ENCODE measurements at places on chromosomes 13 and 19.

- no peak for DNase-seq
These were observed 478.4 kb downstream of the PCDH9 start for GRCh38 chr13:66751691-66752090.

DNA sequence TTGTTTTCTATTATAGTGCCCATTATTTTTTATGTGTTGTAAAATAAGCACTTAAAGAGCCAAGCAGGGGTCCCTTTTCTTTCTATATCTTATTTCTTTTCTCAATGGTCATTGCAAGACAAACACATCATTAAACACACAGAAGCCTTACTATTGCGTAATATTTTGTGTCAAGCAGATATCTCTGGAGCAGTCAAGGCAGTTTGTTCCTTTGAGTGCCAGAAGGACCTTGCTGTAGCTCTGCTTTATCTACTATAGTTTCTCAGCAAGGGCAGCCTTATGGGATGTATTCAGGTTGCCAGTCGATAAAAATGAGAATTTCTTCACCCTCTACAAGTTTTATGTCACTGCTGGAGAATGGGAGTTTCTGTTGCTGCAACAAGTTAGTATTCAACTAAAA, 319.3 kb downstream of the TDRD3 start:
- no peak for DNase-seq

DNA sequence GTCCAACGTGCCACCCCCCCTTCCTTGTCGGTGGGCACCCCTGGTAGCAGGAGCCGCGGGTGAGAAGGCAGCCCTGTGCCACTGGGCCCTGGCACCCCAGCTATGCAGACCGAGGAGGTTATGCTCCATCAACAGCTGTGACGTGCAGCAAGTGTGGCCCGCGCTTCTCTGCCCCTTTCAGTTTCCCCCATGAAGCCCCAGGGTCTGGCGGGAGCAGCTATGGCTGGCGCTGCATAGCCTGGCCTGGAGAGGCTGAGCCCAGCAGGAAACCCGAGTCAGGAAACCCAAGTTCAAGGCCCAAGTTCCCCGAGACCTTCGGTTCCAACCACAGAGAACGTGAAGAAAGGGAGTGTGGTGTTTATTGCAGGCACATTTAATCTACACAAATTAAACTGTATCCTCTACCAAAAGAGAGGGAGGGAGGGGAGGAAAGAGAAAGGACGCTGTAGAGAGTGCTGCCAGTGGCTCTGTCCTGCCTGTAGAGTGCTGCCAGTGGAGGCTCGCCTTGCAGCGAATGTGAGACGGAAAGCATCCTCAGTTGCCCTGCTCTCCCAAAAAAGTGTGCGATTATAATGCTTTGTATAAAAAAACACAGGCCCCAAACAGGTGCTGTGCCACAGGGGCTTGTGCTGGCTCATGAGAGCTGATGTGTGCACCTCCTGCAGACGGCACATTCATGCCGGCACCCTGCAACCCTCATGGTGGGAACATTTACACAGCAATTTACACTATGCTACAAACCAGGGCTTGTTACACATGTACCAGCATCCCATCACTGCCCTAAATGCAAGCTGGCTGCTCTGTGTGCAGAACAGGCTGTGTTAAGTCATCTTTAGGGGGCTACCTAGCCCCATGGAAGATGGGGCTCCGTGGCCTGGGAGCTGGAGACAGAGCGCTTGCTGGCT, 16.3 kb downstream of the POP4 start:
- no peak for DNase-seq

- no peak for DNase-seq
These were observed 135.6 kb downstream of the PRR20E start for GRCh38 chr13:57302604-57303003.

DNA sequence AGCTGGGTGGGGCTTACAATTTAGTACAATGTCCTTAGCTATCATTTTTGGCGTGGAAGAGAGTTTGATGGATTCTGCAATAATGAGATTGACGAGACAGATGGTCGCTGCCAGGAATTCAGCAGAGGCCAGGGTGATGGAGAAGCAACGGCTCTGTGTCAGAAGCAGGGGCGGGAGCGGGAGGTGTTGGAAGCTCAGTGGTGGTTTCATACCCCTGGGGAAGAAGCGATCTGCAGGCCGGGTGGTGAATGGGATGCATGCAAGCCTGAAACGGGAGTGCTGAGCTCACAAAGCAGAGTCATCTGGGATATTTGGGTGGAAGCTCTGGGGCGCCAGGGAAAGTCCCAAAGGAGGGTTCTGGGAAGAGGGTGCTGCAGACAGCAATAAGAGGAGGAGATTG, 370.8 kb downstream of the ZNF536 start:
- DNase-seq, result no peak

DNA sequence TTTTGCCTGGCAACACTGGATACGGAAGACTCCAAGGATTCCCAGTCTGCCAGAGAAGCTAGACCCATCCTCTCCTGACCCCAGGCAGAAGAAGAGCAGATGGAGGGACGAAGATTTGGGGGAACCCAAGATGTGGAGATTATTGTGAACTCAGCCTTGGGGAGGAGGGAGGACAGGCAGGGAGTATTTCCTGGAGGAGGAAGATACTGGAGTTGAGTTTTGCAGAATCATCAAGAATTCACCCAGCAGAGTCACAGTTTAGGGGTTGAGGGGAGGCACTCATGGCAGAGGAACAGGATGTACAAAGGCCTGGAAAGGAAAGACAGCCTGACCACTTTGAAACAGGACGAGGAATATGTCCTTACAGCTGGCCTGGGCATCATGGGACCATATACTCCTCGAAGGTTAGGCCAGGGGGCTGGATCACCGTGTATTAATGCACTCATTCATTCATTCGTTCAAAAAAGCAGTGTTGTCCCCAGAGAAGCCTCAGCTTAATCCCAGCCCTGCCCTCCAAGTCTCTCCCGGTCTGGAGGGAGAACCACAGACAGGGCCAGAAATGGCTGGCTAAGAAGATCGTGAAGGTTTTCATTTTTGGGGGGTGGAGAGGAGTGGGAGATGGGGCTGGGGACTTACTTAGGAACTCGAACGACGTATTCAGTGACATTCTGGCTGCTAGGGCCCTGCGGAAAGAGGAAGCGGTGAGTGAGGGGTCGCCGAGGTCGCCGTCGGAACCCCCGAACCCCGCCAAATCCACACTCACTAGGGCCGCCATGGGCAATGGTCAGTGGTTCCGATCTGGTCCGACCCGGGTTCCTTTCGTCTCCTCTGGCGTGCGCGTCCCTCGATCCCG, 517 bp downstream of the GTF2F1 start:
- DNase-seq, result no peak

GRCh38 chr13:98480915-98481877, 95.7 kb downstream of the STK24 start:
- DNase-seq, result no peak

- no peak for DNase-seq
These were observed 159.0 kb upstream of the IRS2 start for GRCh38 chr13:109945206-109945960.

- DNase-seq, result no peak
These were observed 4.1 kb downstream of the HMG20B start for GRCh38 chr19:3576696-3577443.

DNA sequence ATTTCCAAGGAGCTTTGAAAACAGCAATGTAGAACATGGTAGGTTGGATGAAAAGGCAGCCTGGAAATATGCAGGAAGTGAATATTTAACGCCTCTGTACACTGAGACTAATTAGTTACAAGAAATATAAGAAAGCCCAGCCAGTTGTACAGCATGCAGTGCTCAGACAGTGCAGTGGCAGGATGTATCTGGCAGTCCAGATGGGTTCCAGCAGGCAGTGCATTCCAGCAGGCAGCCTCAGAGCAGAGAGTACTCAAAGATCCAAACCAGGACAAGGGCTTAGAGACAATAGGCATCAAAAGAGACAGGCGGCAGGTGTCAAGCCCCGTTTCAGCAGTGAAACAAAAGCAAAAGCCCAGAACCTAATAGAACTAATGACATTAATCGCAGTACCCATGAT, 2776.3 kb downstream of the PCDH9 start:
- no peak for DNase-seq

DNA sequence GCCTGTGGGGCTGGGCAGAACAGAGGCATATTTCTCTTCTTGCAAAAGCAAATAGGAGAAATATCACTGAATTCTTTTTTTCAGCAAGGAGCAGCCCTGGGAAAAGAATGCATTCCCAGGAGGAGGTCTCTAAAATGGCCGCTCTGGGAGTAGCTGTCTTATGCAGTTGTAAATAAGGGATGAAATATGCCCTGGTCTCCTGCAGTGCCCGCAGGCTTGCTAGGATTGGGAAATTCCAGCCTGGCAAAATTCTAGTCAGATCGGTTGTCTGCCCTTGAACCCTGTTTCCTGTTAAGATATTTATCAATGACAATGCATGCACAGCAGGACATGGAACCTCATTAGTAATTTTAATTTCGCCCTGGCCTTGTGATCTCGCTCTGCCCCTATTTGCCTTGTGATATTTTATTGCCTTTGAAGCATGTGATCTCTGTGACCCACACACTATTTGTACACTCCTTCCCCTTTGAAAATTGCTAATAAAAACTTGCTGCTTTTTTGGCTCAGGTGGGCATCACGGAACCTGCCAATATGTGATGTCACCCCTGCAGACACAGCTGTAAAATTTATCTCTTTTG, 1993.2 kb downstream of the PCDH9 start:
- no peak for DNase-seq

DNA sequence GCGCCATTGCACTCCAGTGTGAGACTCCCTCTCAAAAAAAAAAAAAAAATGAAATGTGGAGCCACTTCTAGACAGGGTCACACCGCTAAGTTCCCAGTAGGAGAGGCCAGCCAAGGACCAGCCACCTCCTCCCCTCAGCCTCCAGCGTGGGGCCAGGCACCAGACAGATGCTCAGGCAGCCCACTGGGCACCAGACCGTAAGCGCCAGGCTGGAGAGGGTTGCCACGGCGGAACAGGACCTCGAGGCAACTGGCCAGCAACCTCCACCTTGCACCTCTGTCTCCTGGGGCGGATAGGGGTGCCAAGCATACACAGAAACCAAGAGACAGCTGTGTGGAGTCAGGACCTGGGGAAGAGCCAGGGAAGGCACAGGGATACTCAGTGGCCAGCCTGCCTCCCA, 3.7 kb downstream of the PEPD start:
- no peak for DNase-seq

GRCh38 chr19:30106417-30107095, 164.5 kb downstream of the URI1 start:
- no peak for DNase-seq

- DNase-seq, result no peak
These were observed 171.7 kb downstream of the LACC1 start for GRCh38 chr13:44051405-44051804.

GRCh38 chr13:42333613-42334328, 61.8 kb downstream of the AKAP11 start:
- no peak for DNase-seq

- DNase-seq, result no peak
These were observed 22.5 kb downstream of the C13orf46 start for GRCh38 chr13:113951246-113951999.

DNA sequence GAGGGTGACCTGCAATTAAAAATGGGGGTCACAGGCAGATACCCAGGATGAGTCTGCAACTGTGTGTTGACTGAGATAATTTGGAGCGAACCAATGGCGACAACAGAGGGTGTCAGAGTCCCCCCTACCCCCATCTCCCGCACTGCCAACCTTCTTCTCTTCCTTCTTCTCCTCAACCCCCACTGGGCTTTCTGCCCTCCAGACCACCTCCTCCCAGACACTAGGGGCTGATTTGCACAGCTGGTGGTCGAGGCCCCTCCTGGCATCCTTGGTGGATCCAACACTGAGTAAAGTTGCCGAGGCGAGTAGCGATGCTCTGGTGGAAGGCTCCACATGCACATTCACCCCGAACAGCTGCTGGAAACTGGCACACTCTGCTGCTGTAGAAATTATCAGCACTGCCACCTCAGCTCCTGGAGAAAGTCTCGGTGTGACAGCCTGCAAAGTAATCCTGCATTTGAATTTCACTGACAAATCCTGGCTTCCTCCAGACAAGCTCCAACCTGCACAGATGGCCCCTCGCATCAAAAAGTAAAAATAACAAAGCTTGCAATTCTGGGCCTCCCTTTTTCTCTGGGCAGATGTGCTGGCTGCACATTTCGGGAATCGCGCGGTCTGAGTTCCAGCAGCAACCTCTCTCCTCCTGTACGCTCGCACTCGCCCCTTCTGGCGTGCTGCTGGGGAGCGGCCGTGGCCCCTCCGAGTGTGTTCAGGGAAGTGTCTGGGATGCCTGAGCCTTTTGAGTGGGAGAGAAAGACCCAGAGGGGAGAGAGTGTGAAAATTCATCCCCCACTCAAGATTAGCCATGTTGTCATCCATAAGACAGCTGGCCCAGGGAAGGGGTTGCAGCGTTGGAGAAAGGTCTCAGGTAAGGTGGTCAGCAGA, 28.5 kb downstream of the CCNE1 start:
- DNase-seq, result no peak

GRCh38 chr13:85896516-85897450, 97.6 kb upstream of the SLITRK6 start:
- DNase-seq, result no peak

DNA sequence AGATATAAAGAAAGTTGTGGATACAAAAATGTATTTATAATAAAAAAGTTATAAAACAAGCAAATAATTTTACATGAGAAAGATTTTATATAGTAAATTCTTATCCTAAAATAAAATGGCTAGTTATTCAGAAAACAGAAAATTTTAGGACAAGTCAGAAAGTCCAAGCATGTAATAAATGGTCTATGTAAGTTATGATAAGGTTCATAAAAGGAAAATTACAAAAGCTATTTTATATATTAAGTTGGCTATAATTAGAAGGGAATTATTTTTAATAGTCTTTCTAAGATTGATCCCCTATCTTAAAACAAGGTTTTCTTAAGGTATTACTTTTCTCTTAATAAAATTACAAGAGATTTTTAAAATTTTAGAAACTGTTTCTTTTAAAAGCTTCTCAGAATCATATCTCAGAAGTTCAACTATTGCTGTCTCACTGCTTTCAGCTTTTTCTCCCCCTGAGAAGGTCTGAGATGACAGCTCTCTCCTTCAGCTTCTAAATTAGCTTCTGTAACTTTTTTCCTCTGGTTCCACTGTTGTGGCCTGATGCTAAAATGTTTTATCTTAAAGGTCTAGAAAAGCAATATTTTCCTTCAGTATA, 8.7 kb downstream of the CCDC169 start:
- DNase-seq, result no peak

DNA sequence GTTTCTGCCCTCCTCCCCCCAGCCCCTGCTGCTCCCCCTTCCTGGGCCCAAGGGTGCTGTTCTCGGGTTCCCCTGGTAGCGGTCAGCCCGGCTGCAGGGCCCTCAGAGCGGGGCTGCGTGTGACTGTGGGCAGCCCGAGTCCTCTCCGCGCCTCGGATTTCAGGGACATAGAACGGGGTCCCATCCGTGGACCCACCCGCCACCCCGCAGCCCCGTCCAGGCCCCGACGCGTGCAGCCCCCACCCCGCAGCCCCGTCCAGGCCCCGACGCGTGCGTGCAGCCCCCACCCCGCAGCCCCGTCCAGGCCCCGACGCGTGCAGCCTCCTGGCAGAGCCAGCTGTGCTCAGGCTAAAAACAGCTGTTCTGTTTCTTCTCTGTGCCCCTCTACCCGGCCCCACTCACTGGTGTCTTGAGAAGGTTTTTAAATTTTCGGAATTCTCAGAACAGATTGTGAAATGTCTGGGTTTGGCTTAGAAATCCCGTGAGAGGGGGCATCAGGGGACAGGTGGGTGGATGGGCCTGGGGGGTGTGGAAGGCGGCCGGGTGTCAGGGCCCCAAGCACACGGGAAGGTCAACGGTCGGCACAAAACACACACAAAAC, 5.5 kb upstream of the PRTN3 start:
- DNase-seq, result no peak

GRCh38 chr19:52322429-52322828, 13.6 kb upstream of the ZNF610 start:
- DNase-seq, result no peak

- no peak for DNase-seq
These were observed 25.6 kb downstream of the SAFB start for GRCh38 chr19:5648464-5648863.

All from NCI-H446 (cell line).